ENCODE measurements at places on chromosomes 5 and 9. TPM values are rescaled to one million over a fixed set of nuclear protein-coding genes. Genes with fewer than 3 reads are reported as not detected.

The SPAG8 gene
- not detected for total RNA-seq

DNA sequence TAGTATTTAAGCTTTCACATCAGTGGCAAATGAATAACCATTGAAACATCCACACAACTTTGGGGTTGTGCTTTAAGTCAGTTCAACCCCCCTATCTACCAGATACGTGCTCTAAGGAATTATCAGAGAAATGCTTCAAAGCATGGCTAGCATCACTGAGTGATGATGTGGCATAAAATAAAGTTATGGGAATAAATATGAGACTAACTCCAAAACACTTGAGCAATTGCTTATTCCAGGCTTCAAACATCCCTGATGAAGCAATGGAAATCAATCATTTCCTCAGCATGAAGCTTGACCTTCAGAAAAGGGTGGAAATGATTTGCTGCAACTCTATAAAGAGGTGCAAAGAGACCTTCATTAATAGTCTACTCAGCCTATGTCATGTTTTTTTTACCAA lies 292.0 kb upstream of the SMC2 start:
- no peak overlapping the region for H3K27ac ChIP-seq
- no peaks in the 10 kb centered on the region for H3K36me3 ChIP-seq
- H3K27me3 ChIP-seq, result no peaks in the 10 kb centered on the region

The EDIL3 gene
- 6.1 TPM for total RNA-seq

The TNFSF8 gene
- total RNA-seq, result 11.6 TPM

The INSL4 gene
- total RNA-seq, result not detected

GRCh38 chr5:32182463-32183063 lies 8.4 kb upstream of the GOLPH3 start:
- H3K4me3 ChIP-seq, result no peak overlapping the region
- DNase-seq, result no peak
- H3K36me3 ChIP-seq, result no peaks in the 10 kb centered on the region

The ECSCR gene
- 3.2 TPM for total RNA-seq

GRCh38 chr9:133237035-133237731 lies 28.1 kb upstream of the OBP2B start:
- no peak overlapping the region for H3K27ac ChIP-seq
- peaks cover 4% of the 10 kb centered on the region for H3K4me1 ChIP-seq
- H3K27me3 ChIP-seq, result no peaks in the 10 kb centered on the region
- no peak overlapping the region for H3K4me3 ChIP-seq
- no peak for DNase-seq

DNA sequence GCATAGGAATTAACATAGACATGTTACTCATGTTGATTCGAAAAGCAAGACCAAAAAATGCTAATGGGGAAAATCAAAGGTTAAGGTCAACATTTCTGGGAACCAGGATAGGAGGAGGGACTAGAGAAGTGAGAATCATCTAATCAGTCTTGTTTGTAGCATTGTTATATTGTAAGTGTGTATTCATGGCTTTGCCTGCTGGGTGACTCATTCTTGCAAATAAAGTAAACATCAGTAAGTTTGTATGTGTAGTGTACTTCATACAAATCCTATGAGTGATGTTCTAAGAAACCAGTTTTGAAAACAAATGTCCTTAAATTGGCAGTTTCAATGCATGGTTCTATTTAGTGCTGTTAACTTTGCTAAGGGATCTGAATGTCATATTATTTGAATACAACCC lies 79.0 kb upstream of the TMEM252 start:
- H3K27me3 ChIP-seq, result no peaks in the 10 kb centered on the region
- no peak overlapping the region for H3K4me3 ChIP-seq
- DNase-seq, result no peak
- no peaks in the 10 kb centered on the region for H3K4me1 ChIP-seq
- no peaks in the 10 kb centered on the region for H3K36me3 ChIP-seq

GRCh38 chr5:126461838-126462237 lies 38.6 kb downstream of the GRAMD2B start:
- peaks cover 19% of the 10 kb centered on the region for H3K36me3 ChIP-seq
- no peak overlapping the region for H3K27ac ChIP-seq
- DNase-seq, result no peak
- H3K4me3 ChIP-seq, result no peak overlapping the region
- no peaks in the 10 kb centered on the region for H3K27me3 ChIP-seq
- no peaks in the 10 kb centered on the region for H3K4me1 ChIP-seq

GRCh38 chr5:103774721-103775120 lies 212.1 kb upstream of the NUDT12 start:
- no peaks in the 10 kb centered on the region for H3K27me3 ChIP-seq
- no peaks in the 10 kb centered on the region for H3K36me3 ChIP-seq
- H3K27ac ChIP-seq, result no peak overlapping the region
- H3K4me1 ChIP-seq, result no peaks in the 10 kb centered on the region
- H3K4me3 ChIP-seq, result no peak overlapping the region

DNA sequence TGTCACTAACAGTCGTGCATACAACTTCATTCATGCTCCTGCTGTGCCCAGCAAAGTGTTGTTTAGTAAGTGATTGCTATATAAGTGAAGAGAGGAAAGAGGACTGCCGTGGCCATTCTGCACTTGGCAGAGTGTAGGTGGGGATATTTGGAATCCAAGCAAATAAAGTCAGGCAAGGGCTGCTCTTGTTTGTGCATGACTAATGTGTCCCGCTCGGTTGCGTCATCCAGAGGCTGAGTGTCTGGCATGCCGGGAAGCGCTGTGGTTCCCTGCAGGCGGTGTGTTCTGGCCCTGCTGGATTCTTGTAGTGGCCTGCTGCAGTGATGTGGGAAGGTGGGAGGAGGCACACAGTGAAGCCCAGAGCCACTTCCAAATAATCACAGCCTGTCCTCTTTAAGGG lies 136.9 kb upstream of the ANKH start:
- H3K36me3 ChIP-seq, result no peaks in the 10 kb centered on the region
- DNase-seq, result peak; percentile 93
- H3K27me3 ChIP-seq, result no peaks in the 10 kb centered on the region
- H3K4me1 ChIP-seq, result no peaks in the 10 kb centered on the region

GRCh38 chr5:139312075-139312474 lies 18.5 kb downstream of the MATR3 start:
- no peak overlapping the region for H3K27ac ChIP-seq
- no peak overlapping the region for H3K4me3 ChIP-seq
- no peaks in the 10 kb centered on the region for H3K27me3 ChIP-seq

- no peak overlapping the region for H3K27ac ChIP-seq
- H3K36me3 ChIP-seq, result no peaks in the 10 kb centered on the region
- H3K4me1 ChIP-seq, result no peaks in the 10 kb centered on the region
- H3K4me3 ChIP-seq, result no peak overlapping the region
Measured at GRCh38 chr5:37637165-37637845, 202.5 kb downstream of the GDNF start.

The HAVCR2 gene
- total RNA-seq, result 7.1 TPM

The SARDH gene
- total RNA-seq, result 0.47 TPM

The OR1L1 gene
- total RNA-seq, result not detected

The CPEB4 gene
- 58.3 TPM for total RNA-seq

GRCh38 chr5:15560421-15560820 lies 60.4 kb downstream of the FBXL7 start:
- H3K4me1 ChIP-seq, result no peaks in the 10 kb centered on the region
- no peaks in the 10 kb centered on the region for H3K36me3 ChIP-seq
- no peak for DNase-seq
- no peak overlapping the region for H3K4me3 ChIP-seq
- no peaks in the 10 kb centered on the region for H3K27me3 ChIP-seq

DNA sequence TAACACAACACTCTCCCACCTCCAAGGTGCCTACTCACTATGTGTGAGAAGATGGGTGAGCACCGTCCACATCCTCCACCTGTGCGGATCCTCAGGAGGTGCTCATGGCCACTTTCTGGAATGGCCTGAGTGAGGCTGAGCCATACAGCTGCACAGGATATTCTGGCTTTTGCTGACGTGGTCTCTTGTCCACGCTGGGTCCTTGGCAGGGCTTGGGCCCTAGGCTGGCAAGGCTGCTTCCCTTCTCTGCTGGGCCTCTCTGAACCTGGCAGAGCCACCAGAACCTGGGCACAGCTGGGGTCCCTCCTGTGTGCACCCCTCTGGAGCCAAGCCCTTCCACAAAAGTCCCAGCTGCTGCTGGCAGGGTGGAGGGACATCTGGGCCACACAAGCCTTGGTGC lies 56.4 kb upstream of the IER5L start:
- H3K27me3 ChIP-seq, result no peaks in the 10 kb centered on the region
- DNase-seq, result peak; percentile 25
- no peak overlapping the region for H3K27ac ChIP-seq
- H3K36me3 ChIP-seq, result no peaks in the 10 kb centered on the region

- H3K36me3 ChIP-seq, result peaks cover 11% of the 10 kb centered on the region
- H3K27ac ChIP-seq, result peak overlapping the region; percentile 94
- no peaks in the 10 kb centered on the region for H3K4me1 ChIP-seq
- no peak for DNase-seq
- peak overlapping the region; percentile 80 for H3K4me3 ChIP-seq
Measured at GRCh38 chr5:40678460-40679147, 1.1 kb upstream of the PTGER4 start.

The VCAN gene
- 40.4 TPM for total RNA-seq

The PCDHA9 gene
- 0.83 TPM for total RNA-seq

GRCh38 chr9:94649100-94649819 lies 9.9 kb upstream of the FBP1 start:
- no peak for DNase-seq
- peak overlapping the region; percentile 79 for H3K27ac ChIP-seq
- H3K4me3 ChIP-seq, result no peak overlapping the region
- no peaks in the 10 kb centered on the region for H3K4me1 ChIP-seq
- no peaks in the 10 kb centered on the region for H3K27me3 ChIP-seq

The PCDHB7 gene
- total RNA-seq, result not detected

GRCh38 chr9:131529597-131530545 lies 1.2 kb downstream of the UCK1 start:
- peak overlapping the region; percentile 100 for H3K4me3 ChIP-seq
- H3K36me3 ChIP-seq, result no peaks in the 10 kb centered on the region
- peak overlapping the region; percentile 82 for H3K27ac ChIP-seq
- H3K4me1 ChIP-seq, result peaks cover 6% of the 10 kb centered on the region
- DNase-seq, result no peak
- H3K27me3 ChIP-seq, result no peaks in the 10 kb centered on the region

GRCh38 chr5:123992641-123993040 lies 480.7 kb downstream of the CSNK1G3 start:
- no peaks in the 10 kb centered on the region for H3K36me3 ChIP-seq
- no peak overlapping the region for H3K4me3 ChIP-seq
- no peak overlapping the region for H3K27ac ChIP-seq

The CETN3 gene
- 2.6 TPM for total RNA-seq

GRCh38 chr5:56951126-56951945 lies 587 bp downstream of the MIER3 start:
- peaks cover 3% of the 10 kb centered on the region for H3K4me1 ChIP-seq
- no peaks in the 10 kb centered on the region for H3K36me3 ChIP-seq
- peak overlapping the region; percentile 83 for H3K27ac ChIP-seq
- H3K4me3 ChIP-seq, result peak overlapping the region; percentile 72
- peak; percentile 29 for DNase-seq

DNA sequence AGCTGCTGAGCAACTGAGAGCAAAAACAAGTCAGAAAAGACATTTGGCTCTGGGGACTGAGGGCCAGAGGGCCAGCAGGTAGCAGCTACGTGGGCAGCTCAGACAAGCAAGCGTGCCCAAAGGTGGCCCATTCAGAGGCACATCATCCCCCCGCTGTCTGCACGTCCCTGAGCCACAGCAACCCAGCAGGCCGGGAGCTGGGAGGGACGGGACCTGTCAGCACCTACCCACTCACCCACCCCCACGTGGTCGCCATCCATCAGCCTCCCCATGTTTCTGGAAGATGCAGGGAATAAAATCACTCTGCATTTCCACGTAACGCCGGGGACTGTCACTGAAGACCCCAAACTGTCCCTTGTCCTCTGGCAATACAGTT lies 167.8 kb downstream of the COL23A1 start:
- DNase-seq, result no peak
- no peaks in the 10 kb centered on the region for H3K4me1 ChIP-seq
- no peak overlapping the region for H3K27ac ChIP-seq
- no peak overlapping the region for H3K4me3 ChIP-seq

The HMCN2 gene
- 32.3 TPM for total RNA-seq

- H3K4me3 ChIP-seq, result no peak overlapping the region
- no peak for DNase-seq
- H3K4me1 ChIP-seq, result no peaks in the 10 kb centered on the region
- H3K36me3 ChIP-seq, result no peaks in the 10 kb centered on the region
- H3K27ac ChIP-seq, result no peak overlapping the region
Measured at GRCh38 chr5:7261049-7261448, 134.9 kb upstream of the ADCY2 start.

- no peak for DNase-seq
- H3K27me3 ChIP-seq, result no peaks in the 10 kb centered on the region
- no peaks in the 10 kb centered on the region for H3K36me3 ChIP-seq
Measured at GRCh38 chr5:33075731-33076130, 364.6 kb downstream of the NPR3 start.

- no peaks in the 10 kb centered on the region for H3K4me1 ChIP-seq
- H3K36me3 ChIP-seq, result no peaks in the 10 kb centered on the region
- no peak overlapping the region for H3K4me3 ChIP-seq
- DNase-seq, result no peak
Measured at GRCh38 chr5:109034306-109034705, 286.6 kb downstream of the FER start.

- H3K4me3 ChIP-seq, result no peak overlapping the region
- no peaks in the 10 kb centered on the region for H3K36me3 ChIP-seq
- no peak for DNase-seq
- peak overlapping the region; percentile 27 for H3K27ac ChIP-seq
Measured at GRCh38 chr5:149228618-149229297, 42.9 kb upstream of the AFAP1L1 start.
